ENCODE measurements at places on chromosomes 5 and 9.

- DNase-seq = no peak
Observed at GRCh38 chr9:34507556-34507955, 15.2 kb downstream of the ENHO start.

- DNase-seq = no peak
Observed at GRCh38 chr5:176870110-176870591, 29.0 kb downstream of the HK3 start.

DNA sequence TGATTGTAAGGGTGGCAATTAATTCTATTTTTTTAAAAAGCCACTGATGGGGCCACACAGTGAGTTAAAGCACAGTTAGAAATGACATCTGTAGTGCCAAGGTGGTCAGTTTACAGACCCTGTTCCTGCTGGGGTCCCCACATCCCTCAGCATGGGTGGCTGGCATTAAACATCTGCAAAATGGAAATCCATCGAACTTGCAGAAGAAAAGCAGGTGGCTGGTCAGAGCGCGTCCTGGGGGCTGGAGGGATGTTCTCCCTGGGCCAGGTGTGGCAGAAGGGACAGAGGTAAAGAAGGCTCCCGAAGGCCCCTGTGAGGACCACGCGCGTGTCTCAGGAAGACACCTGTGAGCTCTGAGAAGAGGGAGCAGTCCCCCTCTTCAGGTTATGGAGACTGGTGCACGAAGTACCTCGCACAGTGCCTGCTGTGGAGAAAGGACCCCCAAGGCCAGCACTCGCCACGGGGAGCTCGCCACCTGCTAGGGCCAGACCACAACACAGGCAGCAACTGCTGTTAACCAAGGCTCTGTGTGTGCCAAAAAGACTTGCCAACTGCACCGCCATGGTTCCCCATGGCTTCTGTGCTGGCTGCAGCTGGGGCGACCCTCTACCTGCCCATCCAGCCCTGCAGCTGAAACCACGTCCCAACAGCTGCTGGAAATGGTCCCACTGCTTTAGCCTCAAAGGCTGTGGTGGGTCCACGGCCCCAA lies 65.2 kb downstream of the RASGEF1C start:
- no peak for DNase-seq

GRCh38 chr9:107827884-107828283 lies 338.3 kb upstream of the KLF4 start:
- no peak for DNase-seq

GRCh38 chr5:60256546-60256945 lies 363.0 kb upstream of the PDE4D start:
- DNase-seq = no peak

DNA sequence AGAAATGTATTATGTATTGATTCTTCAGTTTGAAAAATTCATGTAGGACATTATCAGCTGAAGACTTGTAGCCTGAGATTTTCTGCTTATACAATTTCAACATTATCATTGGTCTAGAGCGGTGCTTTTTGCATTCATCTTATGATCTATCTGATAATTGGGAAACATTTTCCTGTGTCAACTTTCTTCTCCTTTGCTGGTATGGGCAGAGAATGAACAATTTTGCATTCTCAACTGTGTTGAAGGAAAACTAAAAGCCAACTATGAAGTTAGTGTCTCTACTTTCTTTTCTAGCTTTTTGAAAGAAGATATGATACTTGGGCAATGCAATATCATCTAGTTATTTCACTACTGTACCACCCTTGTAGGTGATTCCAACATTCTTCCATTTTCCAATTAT lies 10.3 kb downstream of the ZFR start:
- DNase-seq = no peak

DNA sequence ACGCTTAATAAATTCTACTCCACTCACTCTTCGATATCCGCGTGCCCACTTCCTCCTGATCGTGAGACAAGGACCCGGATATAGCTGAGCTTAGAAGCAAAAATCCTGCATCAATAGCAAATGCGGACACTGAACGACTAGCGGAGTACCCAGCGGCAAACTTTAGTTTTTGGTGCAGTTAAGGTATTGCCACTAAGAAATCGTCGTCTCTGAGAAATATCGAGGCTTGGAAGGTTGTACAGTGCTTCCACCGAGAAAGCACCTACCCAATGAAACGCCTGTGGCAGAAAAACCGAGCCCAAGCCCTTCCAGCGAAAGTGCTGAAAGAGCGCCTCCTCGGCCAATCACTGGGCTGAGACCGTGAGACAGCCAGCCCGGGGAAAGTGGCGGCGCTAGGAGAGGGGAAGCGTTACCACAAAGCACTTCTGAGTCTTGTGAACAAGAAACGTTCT lies 32.2 kb downstream of the ANXA2R start:
- peak; percentile 63 for DNase-seq

- no peak for DNase-seq
Observed at GRCh38 chr5:147918899-147919298, 12.6 kb upstream of the C5orf46 start.

GRCh38 chr5:60340965-60341471 lies 358.9 kb downstream of the DEPDC1B start:
- no peak for DNase-seq

- no peak for DNase-seq
Observed at GRCh38 chr9:4334410-4334813, 34.5 kb upstream of the GLIS3 start.

DNA sequence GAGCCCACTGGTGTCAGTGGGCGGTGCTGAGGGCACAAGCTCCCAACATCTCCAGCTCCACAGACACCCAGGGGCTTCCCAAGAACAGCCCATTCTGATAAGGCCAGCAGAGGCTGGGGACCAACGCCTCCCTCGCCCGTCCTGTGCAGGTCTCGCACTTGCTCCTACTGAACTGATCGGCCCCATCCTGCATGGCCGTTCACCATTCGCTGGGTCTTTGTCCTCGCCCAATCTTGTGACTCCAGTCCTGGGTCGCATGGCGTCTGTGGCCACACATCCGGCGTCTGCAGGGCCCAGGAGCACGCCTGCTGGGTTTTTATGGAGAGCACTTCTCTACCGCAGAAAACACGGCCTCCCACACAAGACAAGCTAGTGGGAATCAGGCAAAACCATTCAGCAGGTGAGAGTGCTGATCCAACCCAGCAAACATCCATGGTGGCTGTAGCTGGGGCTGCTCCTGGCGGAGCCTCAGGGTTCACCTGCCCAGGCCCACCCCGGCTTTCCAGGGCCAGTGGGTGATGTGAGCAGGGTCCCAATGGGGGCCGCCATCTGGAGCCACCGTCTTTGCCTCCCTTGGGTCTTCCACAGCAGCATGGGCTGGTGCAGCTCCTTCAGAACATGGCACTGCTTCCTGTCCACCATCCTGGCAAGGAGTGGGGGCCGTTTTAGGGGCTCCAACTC lies 7.4 kb downstream of the LRRC14B start:
- no peak for DNase-seq

GRCh38 chr5:108521841-108522506 lies 140.1 kb upstream of the FBXL17 start:
- peak; percentile 31 for DNase-seq

DNA sequence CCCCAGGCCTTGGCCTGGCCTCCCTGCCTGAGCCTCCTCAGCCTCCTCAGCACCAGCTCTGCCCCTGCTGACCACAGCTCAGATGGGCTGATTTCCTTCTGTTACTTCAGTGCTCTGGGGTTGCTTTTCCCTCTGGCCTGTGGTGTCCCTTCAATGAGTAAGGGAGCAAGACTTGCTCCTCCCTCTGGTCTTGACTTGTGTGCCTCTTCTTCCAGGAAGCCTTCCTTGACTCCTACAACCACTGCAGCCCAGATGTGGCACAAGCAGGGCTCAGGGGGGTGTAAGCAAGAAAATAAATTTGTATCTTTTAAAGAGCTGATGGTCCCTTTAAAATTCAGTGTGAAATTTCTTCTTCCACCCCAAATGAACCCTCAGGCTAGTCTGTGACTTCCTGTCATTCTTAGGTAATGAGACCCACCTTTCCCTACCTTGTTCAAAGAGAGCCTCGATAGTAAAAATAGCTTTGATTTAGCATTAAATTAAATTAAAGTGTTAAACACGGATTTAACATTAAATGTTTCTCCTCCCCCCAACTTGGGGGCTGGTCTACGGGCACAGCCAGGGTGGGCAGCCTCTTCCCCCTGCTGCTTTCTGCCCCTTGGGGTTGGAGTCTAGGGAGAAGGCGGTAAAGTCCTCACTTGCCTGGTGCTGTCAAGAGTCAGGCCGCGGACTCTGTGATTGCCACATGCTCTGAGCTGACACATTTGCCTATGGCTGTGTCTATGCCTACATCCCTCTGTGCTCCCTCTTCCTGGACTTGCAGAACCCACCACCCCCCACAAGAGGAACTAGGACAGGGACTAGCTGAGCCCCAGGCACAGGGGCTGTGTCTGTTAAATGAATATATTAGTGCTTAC lies 64.5 kb downstream of the OLFM1 start:
- DNase-seq = no peak

DNA sequence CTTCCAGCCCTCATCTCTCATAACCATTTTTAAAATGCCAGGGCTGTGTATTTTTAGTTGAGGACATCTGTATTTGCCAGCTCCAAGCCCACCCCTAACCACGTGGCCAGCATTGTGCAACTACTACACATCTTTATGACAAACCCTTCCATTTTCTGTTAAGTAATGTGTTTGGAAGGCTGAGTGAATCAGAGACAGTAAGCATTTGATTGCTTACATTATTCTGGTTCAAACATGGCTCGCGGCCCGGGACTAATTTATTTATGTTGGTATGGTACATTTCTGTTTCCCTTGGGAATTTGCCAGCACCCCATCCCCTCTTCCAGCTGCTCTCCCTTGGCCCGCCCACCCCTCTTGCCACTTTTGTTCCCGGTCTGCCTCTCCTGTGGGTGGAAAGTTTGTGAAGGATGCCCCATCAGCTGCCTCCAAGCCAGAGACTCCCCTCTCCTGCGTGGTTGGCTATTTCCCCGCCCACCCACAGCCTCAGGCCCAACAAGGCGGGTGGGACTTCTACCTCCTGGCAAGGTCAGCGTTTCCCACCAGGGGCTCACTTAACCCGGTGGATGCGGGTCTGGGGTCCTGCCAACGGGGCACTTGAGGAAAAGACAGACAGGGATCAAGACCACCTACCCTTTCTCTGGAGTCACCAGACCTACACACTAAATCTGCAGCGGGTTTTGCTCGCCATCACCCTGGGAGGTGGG lies 162.2 kb downstream of the HSD17B3 start:
- no peak for DNase-seq

GRCh38 chr5:73625372-73625943 lies 538 bp upstream of the ARHGEF28 start:
- no peak for DNase-seq

DNA sequence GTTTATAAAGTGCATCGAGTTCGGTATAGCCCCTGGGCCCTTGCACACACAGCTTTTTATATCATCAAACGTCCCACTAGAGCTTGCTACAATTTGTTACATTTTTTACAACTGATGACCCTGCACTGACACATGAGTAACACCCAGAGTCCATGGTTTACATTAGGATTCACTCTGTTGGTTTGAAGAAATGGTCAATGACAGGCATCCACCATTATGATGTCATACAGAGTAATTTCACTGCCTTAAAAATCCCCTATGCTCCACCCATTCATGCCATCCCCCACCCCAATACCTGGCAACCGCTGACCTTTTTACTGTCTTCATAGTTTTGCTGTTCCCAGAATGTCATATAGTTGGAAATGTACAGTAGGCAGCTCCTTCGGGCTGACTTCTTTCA lies 130.2 kb downstream of the MED10 start:
- DNase-seq = no peak

DNA sequence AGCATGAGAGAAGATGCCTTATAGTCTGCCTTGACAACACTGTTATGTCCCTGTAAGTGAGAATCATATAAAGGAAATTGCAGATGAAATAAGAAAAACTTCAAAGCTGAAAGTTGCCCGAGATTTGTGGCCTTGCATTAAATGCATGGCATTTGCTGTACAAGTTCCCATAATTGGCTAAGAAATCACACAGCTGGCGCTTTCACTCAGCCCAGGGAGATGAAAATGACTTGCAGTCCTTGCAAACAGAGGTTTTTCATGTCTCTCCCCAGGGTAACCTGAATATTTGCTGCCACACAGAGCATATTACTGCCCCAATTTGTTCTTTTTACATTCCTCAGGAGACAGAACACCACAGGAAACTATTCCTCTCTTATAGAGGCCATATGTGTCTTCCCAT lies 174.8 kb downstream of the FAM114A2 start:
- no peak for DNase-seq

- no peak for DNase-seq
Observed at GRCh38 chr5:108707141-108707540, 40.6 kb upstream of the FER start.

- no peak for DNase-seq
Observed at GRCh38 chr9:9299134-9299533, 1313.7 kb downstream of the PTPRD start.

- DNase-seq = no peak
Observed at GRCh38 chr5:172109749-172110148, 78.3 kb downstream of the STK10 start.

DNA sequence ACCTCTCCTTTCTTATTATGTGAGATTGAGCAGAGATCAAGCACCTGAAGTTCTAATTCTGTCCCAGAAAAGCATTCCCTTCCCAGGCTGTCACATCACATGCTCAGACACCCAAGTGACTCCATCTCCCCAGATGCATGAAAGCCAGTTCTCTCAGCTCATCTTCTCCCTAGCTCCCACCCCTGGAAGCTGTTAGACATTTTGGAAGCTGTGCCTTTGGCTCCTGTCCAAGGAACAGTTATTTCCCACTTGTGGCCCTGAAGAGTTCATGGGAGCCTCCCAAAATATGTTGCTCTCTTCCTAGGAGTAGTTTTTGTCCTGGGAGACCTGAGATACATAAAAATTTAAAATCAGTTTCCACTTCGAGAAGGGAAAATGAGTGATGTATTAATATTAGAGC lies 161.4 kb upstream of the GAS1 start:
- DNase-seq = no peak

DNA sequence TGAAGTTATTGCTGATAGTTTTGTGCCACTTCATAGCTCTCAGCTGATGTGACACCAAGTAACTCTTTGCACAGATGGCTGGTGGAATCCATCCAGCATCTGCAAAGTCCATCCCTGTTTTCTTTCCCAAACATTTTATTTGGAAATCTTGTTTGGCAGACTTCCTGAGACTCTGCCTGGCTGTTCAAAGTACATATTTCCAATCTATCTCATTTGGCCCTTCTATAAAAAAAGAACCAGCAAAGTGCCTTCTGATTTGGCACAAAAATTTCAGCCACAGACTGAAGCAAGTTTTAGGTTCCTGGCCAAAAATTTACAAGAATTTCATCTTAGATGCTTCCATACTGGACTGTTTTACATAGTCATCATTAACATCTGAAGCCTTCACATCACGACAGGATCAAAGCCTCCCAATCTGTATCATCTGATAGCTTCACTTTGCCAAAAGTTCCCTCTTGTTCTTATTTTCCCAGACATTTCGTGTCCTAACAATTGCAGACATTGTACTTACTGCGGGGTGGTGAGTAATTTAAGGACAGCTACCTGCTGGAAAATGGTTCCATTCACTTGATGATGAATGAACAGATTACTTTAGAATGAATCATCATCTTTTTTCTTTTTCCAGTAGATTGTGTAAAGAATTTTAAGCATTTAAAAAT lies 377.3 kb downstream of the KIAA0825 start:
- no peak for DNase-seq

All from GDM1 (cell line).